ENCODE measurements at places on chromosomes 5 and 9.

GRCh38 chr5:178522361-178522760 lies 67.8 kb downstream of the COL23A1 start:
- no peak for DNase-seq

DNA sequence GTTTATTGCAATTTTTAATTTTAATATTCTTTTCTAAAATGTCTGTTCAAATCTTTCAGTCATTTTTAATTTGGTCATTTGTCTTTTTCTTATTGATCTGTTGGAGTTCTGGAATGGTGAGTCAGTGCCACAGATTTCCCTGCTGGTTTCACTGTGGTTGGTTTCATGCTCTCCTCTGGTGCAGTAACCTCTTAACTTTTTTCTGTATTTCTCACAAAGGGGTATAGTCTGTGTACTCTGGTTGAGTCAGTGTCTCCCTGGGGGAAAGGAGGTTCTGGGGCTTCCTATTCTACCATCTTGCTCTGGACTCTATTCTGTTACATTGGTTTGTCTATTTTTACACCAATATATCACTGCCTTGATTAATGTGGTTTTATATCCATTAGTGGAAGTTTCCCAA lies 178.8 kb downstream of the CSNK1G3 start:
- no peak for DNase-seq

DNA sequence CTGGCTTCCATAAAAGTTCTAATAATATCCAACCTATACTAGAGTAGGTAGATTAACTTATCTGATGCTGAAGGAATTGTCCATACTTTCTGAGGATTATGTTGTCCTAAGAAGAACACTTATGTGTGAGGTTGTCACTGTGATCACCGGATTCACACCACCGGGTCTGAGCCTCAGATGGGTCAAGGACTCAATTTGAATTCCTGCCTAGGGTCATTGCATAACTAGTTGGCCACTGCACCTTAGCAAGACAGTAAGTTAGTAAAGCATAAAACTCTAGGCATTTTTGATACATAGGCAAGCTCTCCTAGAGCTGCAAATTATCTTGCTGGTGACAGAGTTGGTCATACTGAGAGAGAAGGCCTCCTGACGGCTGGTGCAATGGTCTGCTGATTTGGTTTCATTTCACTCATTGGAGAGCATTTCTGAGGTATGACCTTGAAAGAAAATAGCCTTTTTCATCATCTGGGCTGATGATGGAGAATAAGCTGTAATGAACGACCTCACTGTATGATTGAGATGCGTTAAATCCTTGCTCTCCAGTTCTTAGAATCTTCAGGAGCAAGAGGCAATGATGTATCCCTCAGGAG lies 72.0 kb upstream of the CKMT2 start:
- DNase-seq: no peak

- DNase-seq: no peak
Measured at GRCh38 chr9:80500300-80500699, 928.5 kb downstream of the TLE4 start.

GRCh38 chr5:131825404-131826013 lies 28.7 kb upstream of the FNIP1 start:
- no peak for DNase-seq

DNA sequence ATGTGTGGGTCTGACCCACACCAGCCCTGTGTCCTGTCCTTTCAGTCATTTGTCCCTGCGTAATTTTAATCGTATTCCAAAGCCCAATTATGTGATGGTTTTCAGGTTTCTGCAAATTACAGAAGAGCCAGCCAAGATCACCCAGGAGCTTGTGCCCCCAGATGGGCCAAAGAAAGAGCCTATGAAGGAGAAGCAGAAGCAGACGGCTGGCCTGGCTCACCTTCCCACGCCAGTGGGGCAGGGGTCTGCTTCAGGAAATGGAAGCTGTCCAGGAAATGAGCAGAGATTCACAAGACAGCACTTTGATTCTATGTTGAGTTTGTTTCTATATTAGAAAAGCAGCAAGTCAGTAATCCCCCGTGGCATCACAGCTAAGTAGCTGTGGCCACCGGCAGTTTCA lies 11.7 kb downstream of the S1PR3 start:
- no peak for DNase-seq

DNA sequence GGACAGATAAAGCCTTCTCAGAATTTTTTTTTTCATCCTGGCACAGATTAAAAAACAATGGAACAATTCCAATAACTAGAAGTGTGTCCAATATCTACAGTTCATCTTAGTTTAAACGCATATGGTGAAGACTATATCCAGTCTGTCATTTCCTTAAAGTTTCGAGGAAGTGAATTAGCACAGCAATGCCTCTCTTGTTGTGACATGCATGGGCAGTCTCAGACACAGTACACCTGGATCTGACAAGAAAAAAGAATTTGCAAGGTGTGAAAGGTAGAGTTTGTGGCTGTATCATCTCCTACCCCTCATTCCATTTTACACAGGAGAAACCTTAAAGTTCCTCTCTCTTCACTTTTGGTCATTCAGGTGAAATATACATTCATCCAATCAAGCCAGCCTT lies 100.6 kb upstream of the ADAMTS19 start:
- DNase-seq: no peak

GRCh38 chr5:146070746-146071145 lies 34.6 kb downstream of the PLAC8L1 start:
- DNase-seq: no peak

DNA sequence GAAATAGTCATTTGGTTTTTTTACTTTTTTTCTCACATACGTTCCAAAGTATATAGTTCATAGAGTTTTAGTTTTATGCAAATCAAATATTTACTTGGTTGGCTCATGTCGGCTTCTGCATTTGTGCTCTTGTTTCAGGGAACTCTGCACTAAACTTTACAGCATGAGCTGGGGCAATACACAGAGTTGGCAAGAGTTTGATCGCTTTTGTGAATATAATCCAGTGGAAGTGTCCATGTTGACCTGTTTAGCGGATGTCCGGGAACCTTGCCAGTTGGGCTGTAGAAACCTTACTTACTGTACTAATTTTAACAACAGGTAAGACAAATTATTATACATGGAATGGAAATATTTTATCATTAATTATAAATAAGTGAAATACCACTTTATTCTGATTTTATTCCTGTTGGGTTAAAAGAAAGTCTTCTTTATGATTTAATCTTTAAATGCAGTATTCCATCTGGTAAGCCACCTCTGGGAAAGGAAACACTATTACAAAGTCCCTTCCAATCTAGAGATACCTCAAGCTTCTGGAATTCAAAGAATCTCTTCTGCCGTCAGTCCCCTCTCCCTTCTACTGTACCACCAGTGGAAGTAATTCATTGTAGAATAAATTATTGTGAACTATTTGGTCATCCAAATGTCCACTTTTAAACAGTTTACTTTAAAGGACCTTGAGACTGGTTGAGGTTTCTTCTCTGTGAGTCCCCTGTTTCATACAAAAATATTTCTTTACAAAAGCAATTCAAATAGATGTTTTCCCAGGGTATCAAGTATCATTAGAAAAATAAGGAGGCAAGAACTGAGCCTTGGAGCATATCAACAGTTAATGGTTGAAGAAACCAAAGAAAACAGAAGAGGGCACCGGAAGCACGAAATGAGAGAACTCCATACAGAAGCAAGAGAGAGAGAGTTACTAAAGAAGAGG lies 45.2 kb upstream of the GLIPR2 start:
- no peak for DNase-seq

DNA sequence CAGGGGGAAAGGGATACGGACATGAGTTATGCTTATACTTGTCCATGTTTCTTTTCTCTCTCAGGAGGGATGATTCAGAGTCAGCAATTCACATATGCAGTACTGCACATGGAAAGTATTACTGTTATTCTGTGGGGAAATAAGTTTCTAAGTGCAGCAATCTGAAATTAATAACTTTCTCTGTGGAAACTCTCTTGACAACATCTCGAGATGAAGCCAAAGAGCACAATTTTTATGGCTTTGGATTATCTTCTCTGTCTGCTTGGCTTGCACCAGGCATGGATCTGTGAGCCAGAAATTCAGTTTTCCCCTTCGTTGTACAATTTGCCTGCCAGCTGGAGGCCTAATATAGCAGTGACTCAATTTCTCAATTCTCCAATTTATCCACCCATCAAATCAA lies 2.5 kb upstream of the NDFIP1 start:
- no peak for DNase-seq

Data from T-helper 1 cell (primary cell).